ENCODE measurements at places on chromosomes 1 and 21. TPM values are rescaled to one million over a fixed set of nuclear protein-coding genes. Genes with fewer than 3 reads are reported as not detected.

ASCL5 gene
- total RNA-seq = 0.08 TPM

TMEM61 gene
- total RNA-seq = 0.34 TPM

MFAP2 gene
- 0.34 TPM for total RNA-seq

IARS2 gene
- total RNA-seq = 103 TPM

CDC14A gene
- 2.6 TPM for total RNA-seq

SELENON gene
- total RNA-seq = 61.0 TPM

F11R gene
- 52.6 TPM for total RNA-seq

KIAA0040 gene
- total RNA-seq = 0.47 TPM

All from A549 treated with CpdA at 1 μM for 4 hours (cell line).